ENCODE measurements at places on chromosomes 5 and 9. TPM values are rescaled to one million over a fixed set of nuclear protein-coding genes. Genes with fewer than 3 reads are reported as not detected.

- DNase-seq: no peak
These were observed 75.5 kb upstream of the ELL2 start for GRCh38 chr5:96037128-96037527.

- DNase-seq: no peak
These were observed 77.8 kb upstream of the PRRC1 start for GRCh38 chr5:127439644-127440043.

DNA sequence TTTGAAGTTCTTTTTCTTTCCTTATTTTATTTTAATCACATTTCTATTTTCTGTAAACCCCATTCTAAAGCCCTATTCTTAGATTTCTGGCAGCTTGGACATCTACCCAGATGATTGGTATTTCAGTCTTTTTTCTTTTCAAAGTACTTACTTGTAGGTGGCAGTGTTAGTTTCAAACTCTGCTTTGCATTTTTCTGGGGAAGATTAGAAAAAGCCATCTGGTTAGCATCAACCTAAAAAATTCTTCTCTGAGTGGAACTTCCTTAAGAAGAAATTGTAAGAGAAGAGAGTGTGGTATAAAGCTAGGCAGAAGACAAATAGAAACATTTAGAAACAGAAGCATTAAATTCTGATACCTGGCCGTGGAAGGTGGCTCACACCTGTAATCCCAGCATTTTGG lies 17.2 kb upstream of the TENT2 start:
- DNase-seq: no peak

DNA sequence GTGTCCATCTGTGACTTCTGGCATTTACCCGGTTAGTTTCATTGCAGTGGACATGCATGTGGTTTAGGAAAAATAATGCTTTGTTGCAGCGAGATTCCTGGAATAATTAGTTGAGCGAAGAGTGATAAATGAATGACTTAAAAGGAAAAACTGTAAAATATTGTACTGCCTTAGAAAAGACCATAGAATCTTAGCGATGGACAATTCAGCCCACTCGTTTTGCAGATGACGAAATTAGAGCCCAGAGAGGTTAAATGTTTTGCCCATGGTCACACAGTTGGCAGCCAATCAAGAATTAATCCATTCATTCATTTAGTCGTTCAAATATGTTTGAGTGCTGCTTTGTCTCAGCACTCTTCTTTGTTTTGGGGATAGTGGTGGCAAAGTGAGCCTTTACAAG lies 107.9 kb downstream of the ARHGAP26 start:
- DNase-seq: no peak

The SCGB3A1 gene
- total RNA-seq: not detected

DNA sequence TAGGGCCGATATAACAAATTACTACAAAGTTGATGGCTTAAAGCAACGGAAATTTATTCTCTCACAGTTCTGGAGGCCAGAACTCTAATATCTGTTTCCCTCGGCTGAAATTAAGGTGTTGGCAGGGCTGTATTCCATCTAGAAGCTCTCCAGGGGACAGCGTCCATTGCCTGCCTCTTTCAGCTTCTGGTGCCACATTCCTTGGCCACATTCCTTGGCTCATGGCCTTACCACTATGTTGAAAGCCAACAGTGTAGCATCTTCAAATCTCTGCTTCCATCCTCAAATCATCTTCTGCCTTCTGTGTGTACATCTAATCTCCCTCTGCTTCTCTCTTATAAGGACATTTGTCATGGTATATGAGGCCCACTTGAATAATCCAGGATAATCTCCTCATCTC lies 17.2 kb downstream of the FGF10 start:
- DNase-seq: no peak

DNA sequence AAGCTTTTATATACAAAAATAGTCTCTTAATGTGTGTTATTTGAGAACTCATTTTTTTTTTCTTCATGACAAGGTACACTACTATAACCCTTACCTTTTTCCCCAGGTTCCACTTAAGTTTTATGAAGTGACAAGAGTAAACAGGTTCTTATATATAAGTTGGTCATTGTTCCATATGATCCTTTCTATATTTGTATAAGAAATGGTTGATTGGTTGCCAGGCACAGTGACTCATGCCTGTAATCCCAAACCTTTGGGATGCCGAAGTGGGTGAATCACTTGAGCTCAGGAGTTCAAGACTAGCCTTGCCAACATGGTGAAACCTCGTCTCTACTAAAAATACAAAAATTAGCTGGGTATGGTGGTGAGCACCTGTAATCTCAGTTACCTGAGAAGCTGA lies 108.3 kb downstream of the PCSK1 start:
- DNase-seq: no peak

The IDNK gene
- total RNA-seq: 11.6 TPM

The FBN2 gene
- total RNA-seq: not detected

DNA sequence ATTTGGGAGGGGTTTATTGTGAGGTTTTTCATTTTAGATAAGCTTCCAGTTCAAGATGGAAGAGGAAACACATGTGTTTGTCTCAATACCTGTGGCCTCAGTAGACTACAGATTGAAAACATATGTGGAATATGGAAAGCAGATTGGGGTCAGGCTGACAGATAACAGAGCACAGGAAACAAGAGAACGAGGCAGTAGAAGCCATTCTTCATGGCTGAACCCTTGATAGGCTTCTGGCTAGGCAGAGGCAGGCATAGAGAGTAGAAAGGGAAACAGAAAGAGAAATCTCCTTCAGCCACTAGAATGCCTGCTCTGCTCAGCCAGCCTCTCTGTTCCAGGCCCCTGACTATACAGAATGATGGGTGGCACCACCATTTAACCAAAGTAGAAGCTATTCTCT lies 152.5 kb downstream of the MUSK start:
- no peak for DNase-seq

GRCh38 chr9:125525921-125526631 lies 180.9 kb downstream of the MAPKAP1 start:
- DNase-seq: no peak

The CTNND2 gene
- not detected for total RNA-seq

The HINT2 gene
- 29.7 TPM for total RNA-seq

GRCh38 chr5:103582364-103582763 lies 19.8 kb upstream of the NUDT12 start:
- no peak for DNase-seq

DNA sequence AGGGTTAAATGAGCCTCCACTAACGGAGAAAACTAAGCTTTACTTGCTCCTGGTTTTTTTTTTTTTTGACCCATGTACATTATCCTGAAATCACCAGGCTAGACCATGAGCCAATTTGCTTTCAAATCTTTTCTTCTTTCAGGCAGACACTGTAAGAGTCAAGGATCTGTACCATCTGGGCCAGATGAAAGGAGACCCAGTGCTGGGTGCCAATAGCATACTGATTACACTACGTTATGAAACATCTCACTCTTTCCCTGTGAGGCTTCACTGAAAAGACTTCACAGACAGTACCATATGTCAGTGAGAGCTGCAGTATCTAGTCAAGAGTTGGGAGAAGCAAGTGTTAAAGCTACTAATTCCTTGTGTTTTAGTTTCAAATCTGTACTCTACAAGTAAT lies 161.2 kb upstream of the PTPRD start:
- no peak for DNase-seq

- DNase-seq: no peak
These were observed 23.4 kb upstream of the GABRP start for GRCh38 chr5:170760113-170760512.

The STPG3 gene
- total RNA-seq: not detected

- DNase-seq: no peak
These were observed 3.7 kb downstream of the GALNT12 start for GRCh38 chr9:98811051-98811650.

The TLX3 gene
- not detected for total RNA-seq

DNA sequence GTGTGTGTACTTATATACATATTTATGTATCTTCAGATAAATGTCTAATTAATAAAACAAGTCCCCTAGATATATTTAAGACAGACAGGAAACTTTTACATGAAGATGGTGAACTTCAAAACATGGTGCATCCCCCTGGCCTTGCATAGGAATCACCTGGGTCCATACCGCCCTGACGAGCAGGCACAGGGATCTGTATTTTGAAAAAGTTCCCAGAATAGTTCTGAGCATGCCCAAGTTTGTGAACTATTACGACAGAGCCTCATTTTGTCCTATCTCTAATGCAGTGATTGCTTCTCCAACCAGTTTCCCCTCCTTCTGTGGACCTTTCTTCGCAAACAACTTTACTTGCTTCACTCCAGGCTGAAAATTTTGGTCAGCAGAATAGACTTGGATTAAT lies 98.1 kb downstream of the APBA1 start:
- DNase-seq: no peak

GRCh38 chr5:127959152-127959764 lies 124.3 kb upstream of the SLC12A2 start:
- DNase-seq: no peak

The NKD2 gene
- total RNA-seq: not detected

DNA sequence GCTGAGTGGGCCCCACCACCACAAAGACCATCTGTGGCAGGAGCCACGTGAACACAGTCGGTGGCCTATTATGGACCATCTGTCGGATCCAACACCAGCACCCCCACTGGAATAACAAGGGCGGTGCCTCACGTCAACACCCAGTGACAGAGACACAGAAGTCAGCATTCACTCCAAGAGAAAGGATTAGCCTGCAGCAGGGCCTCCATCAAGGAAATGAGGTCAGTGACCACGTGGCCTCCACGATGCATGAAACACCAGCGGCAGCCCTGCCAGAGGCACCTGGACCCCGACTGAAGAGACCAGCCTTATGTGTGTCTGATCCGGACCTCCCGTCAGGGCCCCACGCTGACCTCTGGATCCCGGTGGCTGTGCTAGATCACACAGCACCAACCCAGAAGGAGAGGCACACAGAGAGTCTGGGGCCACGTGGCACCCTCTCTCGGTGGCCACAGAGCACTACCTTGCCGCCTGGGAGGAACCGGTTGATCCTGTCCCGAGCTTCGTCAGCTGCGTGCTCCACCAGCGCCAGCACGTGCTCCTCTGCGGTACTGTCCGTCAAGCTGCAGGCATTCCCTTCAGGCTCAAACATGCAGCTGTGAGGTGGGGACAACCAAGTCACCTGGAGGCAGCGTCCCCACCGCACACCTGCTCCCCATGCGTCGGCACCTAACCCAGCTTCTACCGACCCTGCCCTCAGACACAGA lies 9.0 kb downstream of the BRD9 start:
- DNase-seq: no peak

DNA sequence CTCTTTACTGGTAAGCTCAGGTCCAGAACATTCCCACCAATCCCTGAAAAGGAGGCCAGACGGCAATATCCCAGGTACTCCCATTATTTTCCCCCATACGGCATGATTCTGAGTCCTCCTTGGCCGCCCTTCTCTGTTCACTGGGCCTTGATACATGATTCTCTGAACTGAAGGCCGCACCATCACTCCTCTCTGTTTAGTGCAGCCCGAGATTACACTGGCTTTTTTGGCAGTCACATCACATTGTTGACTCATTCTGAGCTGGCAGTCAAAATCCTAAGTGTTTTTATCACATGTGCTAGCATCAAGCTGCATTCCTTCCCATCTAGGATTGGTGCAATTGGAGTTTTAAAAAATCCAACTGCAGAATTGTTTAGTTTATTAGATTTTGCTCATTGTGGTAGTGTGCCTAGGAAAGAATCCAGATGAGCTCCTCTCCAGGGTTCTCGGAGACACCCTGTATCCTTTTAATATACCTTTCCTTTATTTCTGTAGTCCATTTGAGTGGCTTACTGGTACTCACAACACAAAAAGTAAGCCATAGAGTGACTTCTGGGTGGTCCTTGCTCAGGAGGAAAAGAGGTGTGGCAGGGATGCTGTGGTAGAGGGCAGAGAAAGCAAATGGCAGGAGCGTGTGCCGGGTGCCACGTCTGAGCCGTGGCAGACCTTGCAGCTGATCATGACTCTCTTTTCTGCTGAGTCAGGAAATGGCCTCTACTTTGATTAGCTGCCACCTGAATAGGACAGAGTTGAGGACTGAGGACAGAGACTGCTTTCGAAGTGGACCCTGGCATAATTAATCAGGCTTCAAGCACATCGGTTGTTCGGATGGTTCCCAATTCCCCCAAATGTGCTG lies 121.1 kb upstream of the IL12B start:
- no peak for DNase-seq

Data from B cell (primary cell).